ENCODE measurements at places on chromosomes 13 and 19.

DNA sequence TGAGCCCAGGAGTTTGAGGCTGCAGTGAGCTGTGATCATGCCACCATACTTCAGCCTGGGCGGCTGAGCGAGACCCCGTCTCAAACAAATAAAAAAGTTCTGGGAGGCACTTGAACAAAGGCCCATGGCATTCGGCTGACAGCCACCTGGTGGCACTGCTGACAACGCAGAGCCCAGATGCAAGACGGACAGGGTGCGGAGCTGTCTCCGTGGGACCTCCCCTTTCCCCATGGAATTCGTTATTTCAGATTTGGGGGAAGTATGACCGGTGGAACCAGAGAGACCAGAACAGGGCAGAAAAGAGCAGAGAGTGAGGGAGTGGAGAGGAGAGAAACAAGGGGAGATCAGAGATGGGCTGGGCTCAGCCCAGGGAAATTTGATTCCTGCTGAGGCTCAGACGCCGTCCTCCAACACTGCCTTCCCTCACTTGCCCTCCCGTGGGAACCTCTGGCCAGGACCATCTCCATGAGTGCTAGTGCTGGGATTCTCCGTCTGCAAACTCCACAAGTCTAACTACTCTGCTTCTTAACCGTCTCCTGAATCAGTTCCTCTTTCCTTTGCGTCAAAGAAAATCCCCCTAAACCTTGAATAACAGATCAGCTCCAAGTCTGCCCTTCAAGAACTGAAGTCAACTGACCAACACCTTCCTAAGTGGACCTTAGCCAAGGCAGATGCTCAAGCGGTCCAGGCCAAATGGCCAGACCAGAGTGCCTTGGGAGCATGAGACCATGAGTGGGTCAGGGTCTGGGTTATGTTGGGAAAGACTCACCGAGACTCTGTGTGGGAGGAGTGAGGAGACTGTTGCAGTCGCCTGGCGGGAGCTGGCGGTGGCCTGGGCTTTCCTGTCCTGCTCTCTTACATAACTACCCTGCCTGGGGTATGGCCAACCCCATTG, 11.9 kb upstream of the ATF5 start:
- DNase-seq: no peak

DNA sequence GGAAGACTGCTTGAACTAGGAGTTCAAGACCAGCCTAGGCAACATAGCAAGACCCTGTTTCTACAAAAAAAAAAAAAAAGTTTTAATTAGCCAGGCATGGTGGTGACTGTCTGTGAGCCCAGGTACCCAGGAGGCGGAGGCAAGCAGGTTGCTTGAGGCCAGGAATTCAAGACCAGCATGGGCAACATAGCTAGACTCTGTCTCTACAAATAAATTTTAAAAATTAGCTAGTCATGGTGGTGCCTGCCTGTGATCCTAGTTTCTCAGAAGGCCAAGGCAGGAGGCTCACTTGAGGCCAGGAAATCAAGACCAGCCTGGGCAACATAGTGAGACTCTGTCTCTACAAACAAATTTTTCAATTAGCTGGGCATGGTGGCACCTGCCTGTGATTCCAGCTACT, 6.1 kb downstream of the INSR start:
- no peak for DNase-seq

DNA sequence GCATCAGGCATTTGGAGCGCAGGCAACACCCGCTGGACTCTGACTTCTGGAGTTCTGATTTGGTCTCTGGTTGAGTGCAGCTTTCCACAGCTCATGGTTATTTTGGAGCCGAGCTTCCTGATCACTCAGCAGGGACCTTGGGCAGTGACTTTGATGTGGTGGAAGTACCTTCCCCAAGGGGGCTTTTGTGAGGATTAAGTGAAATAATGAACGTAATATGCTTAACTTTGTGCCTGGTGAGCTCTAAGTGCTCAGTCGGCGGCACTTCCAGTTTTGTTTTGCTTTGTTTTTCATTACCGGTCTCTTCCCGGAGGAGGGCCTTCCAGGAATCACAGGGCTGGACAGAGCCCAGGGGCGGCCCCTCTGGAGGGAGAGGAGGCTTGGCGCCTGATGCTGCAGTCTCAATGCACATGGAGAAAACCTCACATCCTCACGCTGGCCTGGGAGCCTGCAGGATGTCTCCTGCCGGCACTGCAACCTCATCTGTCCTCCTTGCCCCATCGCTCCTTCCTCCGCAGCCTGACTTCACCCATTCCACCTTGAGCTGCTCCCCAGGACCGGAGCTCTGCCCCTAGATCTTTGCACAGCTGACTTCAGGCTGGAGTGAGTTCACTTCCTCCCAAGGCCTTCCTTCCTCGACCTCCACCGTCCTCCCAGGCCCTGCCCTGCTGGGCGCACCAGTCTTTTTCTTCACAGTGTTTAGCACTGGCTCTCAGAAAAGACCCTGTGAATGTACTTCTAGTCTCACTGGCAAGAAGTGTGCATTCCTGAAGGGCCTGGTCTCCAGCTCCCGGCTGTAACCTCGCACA, 1.5 kb downstream of the PLEKHF1 start:
- DNase-seq: peak; percentile 57

DNA sequence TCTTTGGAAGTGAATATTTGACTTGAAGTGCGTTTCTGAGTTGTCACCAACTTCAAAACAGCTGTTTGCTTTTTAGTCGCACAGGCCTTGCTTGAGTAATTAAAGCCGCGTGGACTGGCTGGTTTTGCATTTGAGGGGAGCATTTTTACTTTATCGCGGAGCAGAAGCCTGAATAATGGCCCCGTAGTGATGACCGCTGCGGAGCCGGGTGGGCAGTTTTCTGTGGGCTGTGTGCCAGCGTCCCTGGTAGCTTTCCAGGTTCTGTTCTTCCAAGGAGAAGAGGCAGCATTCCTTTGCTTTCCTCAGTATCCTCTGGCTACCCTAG, 1.1 kb downstream of the NAA16 start:
- peak; percentile 64 for DNase-seq

DNA sequence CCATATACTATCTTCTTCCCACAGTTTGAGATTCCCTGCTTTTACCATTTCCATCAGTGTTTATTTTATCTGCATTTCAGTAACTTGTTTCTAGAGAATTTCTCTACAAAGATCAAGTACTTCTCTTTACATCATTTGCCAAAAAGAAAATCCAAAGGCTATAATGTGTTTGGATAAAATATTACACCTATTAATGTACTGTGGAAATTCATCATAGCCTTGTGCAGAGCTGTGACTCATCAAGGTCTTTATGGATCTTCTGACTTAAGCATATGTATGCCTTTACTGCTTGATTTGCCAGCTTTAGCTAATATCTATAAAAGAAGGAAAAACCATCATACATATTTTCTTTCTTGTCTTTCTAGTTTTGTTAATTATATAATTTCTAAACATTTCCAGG, 9.6 kb upstream of the HTR2A start:
- no peak for DNase-seq

DNA sequence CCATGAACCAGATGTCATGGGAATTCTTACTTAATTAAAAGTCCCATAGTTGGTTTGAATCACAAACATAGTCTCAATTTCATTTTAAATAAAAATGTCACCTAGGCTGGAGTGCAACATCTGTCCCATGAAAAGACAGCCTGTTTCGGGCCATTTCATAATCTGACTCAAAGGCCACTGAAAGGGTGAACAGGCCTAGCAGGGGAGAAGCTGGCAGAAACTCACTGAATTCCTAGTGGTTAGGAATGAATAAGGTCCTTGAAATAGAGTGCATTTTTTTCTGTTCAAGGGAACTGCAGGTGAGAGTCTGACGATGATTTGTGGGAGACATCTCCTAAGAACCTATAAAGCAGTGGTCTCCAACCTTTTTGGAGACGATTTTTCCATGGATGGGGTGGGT, 44.0 kb upstream of the PCCA start:
- no peak for DNase-seq

GRCh38 chr19:45187421-45188100, 9.0 kb downstream of the BLOC1S3 start:
- peak; percentile 35 for DNase-seq

DNA sequence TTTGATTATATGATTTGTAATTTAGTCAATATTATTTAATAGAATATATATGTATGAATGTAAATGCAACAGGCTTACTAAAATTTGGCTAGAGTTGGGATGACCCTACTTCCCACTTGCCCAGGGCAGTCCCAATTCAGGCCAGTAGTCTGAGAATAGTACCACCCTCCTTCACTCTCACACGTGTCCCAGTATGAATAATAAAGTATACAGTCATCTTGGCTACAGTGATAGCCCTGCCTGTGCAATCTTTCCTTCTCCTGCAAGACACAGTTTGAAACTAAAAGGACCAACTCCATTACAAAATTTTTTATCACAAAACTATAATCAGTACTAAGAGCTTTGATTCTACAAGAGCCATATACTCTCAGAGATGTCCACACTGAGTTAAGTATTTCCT, 76.2 kb downstream of the SACS start:
- no peak for DNase-seq

GRCh38 chr13:44906713-44907112, 82.6 kb downstream of the NUFIP1 start:
- DNase-seq: no peak

DNA sequence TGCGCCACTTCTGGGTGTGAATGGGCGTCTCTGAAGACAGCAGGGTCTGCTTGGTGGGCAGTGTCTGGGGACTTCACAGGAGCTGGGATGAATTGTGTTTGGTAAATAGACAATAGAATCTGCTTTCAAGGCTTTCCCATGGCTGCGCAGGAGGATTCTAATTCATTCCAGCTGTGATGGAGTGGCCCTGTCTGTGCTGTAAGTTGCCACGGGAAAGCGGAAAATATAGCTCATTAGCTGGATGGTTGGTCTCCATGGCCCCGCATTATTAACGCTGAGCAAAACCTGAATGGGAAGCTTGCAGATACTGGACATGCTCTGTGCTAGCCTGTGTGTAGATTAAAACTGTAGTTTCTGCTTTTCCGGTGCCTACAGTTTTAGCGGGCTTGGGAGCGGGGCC, 15.6 kb upstream of the C1QTNF9 start:
- DNase-seq: no peak

DNA sequence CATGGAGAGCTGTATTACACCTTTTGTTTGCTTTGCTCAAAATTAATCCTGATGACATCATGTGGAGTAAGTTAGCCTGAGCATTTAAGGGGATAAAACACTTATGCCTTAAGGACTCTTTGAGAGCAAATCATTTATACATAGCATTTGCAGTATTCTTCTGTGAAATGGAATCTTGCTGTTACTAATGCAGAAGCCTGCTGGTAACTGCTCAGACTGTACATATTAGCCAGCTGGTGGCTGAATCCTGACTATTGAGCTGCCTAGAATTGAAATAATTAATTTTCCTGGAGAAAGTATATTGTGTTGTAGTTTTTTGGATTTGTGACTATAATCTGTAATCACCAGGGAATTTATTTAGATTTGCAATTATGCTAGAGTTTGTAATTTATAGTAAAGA, 363.2 kb downstream of the GPC6 start:
- no peak for DNase-seq

- no peak for DNase-seq
These were observed 14.3 kb upstream of the SCEL start for GRCh38 chr13:77521194-77521593.

DNA sequence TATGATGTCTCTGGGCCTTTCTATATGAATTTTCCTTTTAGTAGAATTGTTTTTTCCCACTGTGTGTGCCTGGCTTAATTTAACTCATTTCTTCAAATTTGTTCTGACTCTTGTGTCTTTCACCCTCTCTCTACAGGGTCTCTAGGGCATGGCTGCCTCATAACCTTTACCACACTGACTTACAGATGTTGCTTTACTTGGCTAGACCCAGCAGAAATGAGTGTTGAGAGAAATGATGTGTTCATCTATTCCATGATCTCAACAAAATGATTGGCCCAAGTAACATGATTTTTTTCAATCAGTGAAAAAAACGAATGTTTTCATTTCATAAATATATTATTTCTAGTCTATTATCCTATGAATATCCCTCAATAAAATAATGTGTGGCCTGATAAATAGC, 195.0 kb downstream of the GPC5 start:
- no peak for DNase-seq

GRCh38 chr13:19967621-19968020, 9.1 kb downstream of the ZMYM2 start:
- no peak for DNase-seq

GRCh38 chr13:50979187-50979586, 69.6 kb downstream of the RNASEH2B start:
- DNase-seq: no peak

DNA sequence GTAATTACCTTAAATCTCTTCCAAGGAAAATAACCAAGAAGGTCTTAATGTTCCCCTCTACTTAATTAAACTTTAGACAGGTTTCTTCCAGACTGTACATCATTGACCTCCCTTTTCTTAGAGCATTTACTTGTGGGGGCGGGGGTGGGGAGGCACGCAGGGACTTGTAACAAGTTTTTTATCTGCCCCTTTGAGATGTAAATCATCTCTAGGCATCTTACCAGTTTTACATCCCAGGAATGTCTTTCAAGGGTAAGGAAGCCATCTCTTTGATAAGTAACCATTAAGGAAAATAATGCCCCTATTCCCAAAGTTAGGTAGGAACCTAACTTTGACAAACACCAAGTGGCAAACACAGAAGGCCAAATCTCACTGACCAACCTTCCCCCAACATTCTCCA, 528.6 kb downstream of the SUCLA2 start:
- DNase-seq: no peak

DNA sequence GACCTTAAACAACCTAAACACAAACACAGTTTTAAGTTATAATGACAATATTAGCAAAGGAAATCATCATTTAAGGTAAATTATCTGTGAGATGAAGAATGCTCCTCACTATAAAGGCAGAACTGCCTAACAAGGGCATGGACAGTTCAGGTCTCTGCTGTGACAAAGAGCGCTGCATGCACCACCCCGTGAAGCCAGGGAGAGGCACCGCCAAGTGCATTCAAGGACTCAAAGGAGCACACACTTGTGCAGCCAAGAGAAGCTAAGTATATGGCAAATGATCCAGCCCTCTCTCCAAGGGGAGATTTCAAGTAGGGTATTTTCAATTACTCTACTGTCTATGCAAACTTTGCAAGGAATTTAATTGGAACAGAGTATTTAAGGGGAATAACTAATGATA, 126.0 kb downstream of the RAP2A start:
- DNase-seq: no peak

- no peak for DNase-seq
These were observed 88.4 kb upstream of the OXGR1 start for GRCh38 chr13:97082461-97083207.

GRCh38 chr13:40422588-40423235, 243.7 kb downstream of the FOXO1 start:
- DNase-seq: no peak

DNA sequence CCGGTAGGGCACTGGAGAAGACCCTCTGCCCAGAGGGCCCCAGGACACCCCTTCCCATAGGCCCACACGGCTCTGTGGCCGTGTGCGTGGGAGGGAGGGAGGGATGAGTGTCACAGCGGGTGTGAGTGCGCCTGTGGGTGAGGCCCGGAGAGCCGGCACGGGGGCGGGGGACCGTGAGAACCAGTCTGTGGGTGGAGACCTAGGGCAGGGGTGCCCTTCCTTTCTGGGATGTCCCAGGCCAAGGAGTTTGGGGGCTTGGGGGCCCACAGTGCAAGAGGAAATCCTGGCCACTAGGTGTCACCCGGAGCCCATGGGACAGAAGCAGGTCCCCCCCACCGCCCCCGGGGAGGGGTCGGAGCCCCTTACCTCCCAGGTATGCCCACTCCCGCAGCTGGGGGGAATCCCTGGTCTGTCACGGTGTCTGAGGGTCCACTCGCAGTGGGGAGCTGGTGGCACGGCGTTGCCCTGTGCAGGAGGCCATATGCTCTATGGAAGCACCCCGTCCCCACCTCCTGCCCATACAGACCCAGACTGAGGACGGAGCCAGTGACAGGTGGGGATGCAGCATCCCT, 16.0 kb upstream of the SLC7A10 start:
- peak; percentile 44 for DNase-seq
